Substantia nigra (tissue), 51 donors: ENCODE measurements at places on chromosomes 6 and 20.

- no peak for DNase-seq
Measured at GRCh38 chr6:169905041-169905807, 153.8 kb downstream of the ERMARD start.

- DNase-seq, result no peak
Measured at GRCh38 chr6:82348130-82348529, 15.5 kb upstream of the TPBG start.

- DNase-seq, result no peak
Measured at GRCh38 chr6:62298745-62299392, 12.8 kb upstream of the KHDRBS2 start.

GRCh38 chr20:1872459-1873097 is 22.6 kb upstream of the SIRPA start:
- DNase-seq, result no peak

GRCh38 chr6:92180090-92180489 is 1239.3 kb downstream of the EPHA7 start:
- DNase-seq, result no peak

- DNase-seq, result no peak
Measured at GRCh38 chr6:17120019-17120418, 18.2 kb downstream of the STMND1 start.

GRCh38 chr20:9978397-9979004 is 56.3 kb upstream of the ANKEF1 start:
- DNase-seq, result no peak

DNA sequence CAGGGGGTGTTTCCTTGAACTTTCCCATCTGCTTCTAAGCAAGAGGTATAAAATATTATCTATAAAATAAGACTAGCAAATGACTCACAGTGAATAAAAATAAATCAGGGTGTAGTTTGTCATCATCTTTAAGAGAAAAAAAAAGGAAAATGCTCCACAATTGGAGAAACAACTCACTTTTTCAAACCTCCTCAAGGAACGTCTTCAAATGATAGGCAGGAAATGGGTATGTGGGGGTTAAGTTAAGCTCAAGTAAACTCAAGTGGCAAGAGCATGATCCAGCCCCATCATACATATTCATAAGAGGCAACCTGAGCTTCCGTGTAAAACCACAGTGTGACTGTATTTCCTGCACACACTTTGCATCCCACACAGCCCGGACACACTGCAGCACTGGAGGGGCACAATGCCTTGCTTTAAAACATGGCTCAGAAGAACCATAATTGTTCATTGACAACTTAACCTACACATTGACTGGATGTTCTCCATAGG is 58.5 kb upstream of the CEP85L start:
- no peak for DNase-seq

GRCh38 chr6:97465877-97466561 is 183.0 kb upstream of the MMS22L start:
- no peak for DNase-seq

- DNase-seq, result no peak
Measured at GRCh38 chr6:156850353-156850752, 73.2 kb downstream of the ARID1B start.

GRCh38 chr6:156776470-156776839 is 723 bp upstream of the ARID1B start:
- DNase-seq, result no peak

- no peak for DNase-seq
Measured at GRCh38 chr6:148169706-148170105, 172.9 kb upstream of the SASH1 start.

GRCh38 chr20:56592211-56592610 is 36.9 kb upstream of the TFAP2C start:
- DNase-seq, result no peak

GRCh38 chr20:12434672-12435071 is 517.0 kb downstream of the BTBD3 start:
- no peak for DNase-seq

DNA sequence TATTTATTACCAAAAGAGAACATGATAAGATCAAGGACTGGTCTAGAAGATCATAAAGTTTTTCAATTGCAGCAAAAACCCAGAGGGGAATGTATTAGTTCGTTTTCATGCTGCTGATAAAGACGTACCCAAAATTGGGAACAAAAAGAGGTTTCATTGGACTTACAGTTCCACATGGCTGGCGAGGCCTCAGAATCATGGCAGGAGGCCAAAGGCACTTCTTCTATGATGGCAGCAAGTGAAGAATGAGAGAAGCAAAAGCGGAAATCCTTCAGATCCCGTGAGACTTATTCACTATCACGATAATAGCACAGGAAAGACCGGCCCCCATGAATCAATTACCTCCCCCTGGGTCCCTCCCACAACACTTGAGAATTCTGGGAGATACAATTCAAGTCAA is 57.7 kb upstream of the HIVEP2 start:
- peak; percentile 1 for DNase-seq

- no peak for DNase-seq
Measured at GRCh38 chr6:125954735-125955339, 1.7 kb upstream of the HINT3 start.

DNA sequence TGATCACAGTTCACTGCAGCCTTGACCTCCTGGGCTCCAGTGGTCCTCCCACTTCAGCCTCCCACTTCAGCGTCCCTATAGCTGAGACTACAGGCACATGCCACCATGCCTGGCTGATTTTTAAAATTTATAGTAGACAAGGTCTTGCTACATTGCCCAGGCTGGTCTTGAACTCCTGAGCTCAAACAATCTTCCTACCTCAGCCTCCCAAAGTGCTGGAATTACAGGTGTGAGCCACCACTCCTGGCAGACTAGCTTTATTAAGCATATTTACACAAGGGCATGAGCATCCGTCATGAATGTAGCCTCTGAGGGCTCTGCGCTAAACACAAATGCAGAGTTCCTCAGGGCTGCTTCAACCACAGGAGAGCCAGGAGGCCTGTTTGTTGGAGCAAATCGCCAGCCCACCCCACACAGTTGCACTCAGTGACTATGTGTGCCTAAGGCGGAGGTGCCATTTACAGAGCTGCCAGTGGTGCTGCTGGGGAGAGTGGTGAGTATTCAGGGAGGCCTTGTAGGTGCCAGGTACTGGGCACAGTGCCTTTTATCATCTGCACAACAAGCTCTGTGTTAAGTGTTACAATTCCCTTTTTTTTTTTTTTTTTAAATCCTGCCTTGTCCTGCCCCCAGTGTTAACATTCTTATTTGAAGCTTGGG is 78.2 kb downstream of the PSMG4 start:
- DNase-seq, result no peak

DNA sequence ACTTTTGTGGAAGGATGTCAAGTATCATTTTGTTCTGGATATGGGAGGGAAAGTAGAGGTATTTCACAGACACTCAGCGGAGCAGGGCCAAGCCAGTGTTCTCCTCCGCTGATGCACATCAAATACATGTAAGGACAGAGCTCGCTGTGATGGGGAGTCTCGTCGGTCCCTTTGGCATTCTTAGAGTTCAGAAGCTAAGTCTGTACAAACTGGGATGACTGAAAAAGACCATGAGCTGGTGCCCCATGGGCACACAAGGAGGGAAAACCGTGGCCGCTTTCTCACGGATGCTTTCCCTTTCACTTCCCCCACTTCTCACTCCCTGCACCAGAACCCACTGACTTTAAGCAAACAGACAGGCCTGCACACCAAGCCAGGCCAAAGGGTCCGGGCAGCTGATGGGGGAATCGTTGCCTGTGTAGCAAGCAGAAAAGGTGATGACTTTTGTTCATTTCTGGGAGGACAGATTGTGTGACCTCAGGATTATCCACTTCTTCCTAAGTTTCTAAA is 27.7 kb upstream of the MPC1 start:
- DNase-seq, result no peak

GRCh38 chr6:146433881-146434731 is 109.5 kb upstream of the RAB32 start:
- no peak for DNase-seq

DNA sequence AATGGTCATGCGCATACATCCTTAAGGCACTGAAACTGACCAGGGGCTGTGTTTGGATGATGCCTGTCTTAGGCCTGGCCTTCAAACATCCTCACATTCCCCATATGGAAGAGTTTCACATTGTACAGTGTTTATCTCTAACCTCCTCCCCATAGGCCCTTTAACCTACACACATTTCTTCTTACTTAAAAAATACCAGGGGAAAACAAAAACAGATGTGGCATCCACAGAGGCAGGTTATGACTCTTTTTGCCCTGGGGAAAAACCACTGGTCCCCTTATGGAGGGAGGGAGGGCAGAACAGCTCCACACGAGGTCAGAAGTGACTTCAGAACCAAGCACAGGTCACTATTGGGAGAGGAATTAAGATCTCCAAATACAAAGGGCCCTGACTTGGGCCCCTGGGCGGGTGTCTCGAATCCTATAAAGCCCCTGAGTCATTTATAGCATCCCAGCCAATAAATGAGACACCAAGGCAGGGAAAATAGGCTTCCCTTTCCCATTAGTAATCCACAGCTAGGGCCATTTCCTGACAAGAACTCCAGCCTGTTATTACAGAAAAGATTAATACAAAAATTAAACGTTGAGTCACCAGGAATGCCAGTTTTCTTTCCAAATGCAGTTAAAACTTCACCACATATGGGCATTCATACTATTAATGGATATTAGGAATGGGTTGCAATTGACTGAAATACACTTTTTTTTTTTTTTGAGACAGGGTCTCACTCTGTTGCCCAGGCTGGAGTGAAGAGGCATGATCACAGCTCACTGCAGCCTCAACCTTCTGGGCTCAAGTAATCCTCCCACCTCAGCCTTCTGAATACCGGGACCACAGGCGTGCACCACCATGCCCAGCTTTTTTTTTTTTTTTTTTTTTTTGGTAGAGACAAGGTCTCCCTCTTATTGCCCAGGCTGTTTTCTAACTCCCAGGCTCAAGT is 107.2 kb downstream of the ATP9A start:
- no peak for DNase-seq

DNA sequence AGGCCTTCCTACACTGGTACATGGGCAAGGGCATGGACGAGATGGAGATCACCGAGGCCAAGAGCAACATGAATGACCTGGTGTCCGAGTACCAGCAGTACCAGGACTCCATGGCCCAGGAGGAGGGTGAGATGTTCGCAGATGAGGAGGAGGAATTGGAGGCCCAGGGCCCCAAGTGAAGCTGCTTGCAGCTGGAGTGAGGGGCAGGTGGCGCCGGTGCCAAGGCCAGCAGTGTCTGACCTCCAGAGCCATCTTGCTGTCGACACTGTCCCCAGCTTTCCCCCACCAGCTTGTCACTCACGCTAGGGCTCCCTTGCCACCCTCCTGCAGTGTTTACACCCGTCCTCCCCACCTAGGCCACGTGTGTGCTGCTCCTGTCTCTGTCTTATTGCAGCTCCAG is 12.2 kb downstream of the GABRR2 start:
- no peak for DNase-seq

DNA sequence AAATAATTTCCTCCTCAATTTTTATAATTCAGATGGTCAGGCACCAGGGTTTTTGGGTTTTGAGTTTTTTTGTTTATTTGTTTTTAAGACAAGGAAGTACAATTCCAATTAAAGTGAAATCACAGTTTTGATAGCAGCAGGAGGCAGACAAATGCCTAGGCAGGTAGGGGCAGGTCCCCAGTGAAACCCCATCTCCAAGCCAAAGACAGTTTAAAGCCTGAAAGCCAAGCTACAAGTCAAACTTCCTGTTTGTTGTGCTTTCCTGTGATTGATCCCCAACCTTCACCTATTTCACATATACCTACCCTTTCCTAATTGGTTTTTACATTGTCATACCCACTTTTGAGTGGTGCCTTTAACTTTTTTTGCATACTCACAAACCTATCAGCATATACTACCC is 149.6 kb downstream of the MOXD1 start:
- no peak for DNase-seq

DNA sequence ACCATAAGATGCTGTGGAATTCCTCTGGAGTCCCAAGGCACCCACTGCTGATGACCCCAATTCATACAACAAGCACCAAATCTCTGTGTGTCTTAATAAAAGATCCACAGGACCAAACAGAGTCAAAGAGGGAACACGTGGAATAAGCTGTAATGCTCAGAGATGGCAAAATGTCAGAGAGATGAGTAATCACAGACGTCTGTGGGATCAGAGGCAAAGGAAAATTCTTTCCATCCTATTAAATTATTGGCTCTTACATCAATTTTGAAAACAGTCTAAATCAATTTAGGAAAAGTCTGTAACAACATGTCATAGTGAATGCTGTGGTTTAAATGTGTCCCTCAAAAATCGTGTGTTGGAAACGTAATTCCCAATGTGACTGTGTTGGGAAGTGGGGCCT is 17.5 kb upstream of the SAMD3 start:
- no peak for DNase-seq

DNA sequence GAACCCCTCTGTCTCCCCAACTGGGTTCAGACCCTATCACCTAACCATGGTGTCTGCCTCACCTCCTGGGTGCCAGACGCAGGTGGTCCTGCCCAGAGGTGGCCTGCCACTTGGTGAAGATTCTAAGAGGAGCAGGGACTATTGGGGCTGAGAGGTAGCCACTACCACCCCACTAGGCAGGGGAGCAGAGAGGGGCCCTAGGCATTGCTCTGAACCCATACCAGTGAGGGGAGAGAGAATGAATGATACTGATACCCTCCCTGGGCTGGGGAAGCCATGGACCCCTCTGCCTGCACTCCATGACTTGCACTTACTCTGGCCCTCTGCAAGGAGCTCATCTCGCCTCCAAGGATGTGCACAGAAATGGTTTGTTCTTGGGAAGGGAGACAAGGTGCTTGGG is 31.7 kb upstream of the SPDEF start:
- no peak for DNase-seq

- no peak for DNase-seq
Measured at GRCh38 chr6:158253248-158253647, 59.0 kb upstream of the TULP4 start.

- DNase-seq, result no peak
Measured at GRCh38 chr6:154298297-154298696, 58.3 kb downstream of the IPCEF1 start.

GRCh38 chr6:35494161-35494563 is 2.7 kb downstream of the TEAD3 start:
- DNase-seq, result no peak

DNA sequence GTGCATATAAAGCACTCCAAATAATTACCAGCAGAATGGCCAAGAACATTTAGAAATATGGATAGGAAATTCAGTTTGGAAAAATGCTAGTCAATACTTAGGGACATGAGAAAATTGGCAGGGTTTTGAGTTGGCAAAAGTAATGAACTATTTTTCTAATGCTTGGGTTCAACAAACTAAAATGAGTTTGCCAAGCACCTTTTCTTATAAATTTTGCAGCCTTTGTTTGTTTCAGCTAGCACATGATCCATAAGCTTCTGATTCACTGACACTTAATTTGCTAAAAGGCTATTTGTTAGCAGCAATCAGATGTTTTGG is 324.8 kb downstream of the QKI start:
- no peak for DNase-seq

- DNase-seq, result peak; percentile 11
Measured at GRCh38 chr6:32087574-32088486, 21.3 kb downstream of the TNXB start.

- DNase-seq, result no peak
Measured at GRCh38 chr6:168232989-168233874, 86.3 kb downstream of the DACT2 start.
